HTR-8/SVneo (cell line): ENCODE measurements at places on chromosomes 12 and 14.

DNA sequence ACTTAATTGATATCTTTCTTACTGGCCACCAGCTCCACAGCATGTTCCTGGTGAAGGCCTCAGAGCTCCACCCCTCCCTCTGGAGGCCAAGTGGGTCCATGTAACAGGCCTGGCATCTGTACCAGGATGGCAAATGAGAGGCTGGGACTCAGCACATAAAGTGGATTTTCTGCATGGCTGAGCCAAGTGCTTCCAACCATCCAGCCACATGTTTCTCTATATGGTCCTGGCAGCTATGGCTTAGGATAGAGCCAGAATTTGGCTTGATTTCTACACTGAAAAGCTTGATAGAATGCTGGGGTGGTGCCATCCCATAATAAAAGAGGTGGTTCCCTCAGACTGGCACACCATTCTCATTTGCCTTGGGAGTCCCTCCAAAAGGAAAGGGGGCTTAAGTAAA, 94.1 kb downstream of the PAX9 start:
- no peak for DNase-seq

GRCh38 chr14:65476273-65476941, 63.9 kb downstream of the FUT8 start:
- no peak for DNase-seq

- no peak for DNase-seq
Measured at GRCh38 chr12:3185260-3185870, 108.2 kb downstream of the TSPAN9 start.

DNA sequence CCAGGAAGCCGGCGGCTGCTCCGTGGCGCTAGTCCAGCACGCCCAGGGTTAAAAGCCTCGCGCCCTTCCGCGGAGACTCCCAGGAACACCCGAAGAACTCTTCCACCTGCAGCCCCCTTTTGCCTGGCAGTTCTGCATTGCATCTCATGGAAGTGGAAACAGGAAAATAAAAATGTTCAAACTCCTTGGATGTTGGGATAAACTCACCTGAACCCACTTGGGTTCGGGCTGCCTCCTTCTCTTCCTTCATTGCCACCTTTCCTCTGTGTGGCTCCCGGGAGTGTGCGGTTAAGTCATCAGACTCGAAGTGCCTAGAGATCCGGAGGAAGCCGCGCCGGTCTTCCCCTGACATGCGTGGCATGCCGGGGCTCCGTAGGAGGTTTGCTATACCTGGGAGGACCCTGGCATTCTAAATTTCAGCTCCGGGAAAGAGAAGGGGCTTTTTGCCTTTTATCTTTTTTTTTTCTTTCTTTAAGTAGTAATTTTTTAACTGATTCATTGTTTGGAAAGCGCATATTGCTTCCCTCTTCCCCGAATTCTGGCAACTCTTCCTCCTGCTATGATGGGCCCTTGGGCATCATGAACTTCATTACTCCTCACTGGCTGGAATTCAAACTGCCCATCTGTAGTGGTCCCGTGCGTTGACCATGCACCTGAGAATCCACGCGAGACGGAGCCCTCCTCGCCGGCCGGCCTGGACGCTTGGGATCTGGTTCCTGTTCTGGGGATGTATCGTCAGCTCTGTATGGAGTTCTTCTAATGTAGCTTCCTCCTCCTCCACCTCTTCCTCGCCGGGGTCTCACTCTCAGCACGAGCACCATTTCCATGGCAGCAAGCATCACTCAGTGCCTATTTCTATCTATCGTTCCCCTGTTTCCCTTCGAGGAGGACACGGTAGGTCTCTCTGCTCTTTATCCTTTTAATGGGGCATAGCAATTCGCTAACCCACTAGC, 931.4 kb downstream of the DIO2 start:
- DNase-seq: peak; percentile 10

DNA sequence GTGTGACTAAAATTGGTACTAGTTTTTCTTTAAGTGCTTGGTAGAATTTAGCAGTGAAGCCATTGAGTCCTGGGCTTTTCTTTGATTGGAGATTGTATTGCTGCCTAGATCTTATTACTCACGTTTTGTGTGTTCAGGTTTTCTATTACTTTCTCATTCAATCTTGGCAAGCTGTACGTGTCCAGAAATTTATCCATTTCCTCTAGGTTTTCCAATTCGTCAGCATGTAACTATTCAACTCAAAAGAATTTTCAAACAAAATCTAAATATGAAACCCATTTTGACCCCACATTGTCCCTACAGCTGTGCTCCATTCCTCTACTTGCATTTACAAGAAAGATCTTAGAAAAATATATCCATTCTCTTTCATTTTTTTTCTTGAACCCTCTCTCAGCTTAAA, 1613.4 kb upstream of the SEL1L start:
- DNase-seq: no peak

- peak; percentile 18 for DNase-seq
Measured at GRCh38 chr12:60205500-60205899, 609.7 kb downstream of the SLC16A7 start.

DNA sequence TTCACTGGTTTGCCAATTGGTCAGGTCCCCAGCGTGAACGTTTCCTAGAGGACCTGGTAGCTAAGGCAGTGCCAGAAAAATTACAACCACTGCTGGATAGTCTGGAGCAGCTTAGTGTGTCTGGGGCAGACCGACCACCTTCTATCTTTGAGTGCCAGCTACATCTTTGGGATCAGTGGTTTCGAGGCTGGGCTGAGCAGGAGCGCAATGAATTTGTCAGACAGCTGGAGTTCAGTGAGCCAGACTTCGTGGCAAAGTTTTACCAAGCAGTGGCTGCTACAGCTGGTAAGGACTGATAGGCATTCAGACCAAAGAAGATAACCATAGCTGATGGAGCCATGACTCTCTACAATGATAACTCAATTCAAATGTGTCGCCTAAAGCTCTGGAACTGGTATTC, 2.5 kb downstream of the C14orf119 start:
- DNase-seq: no peak

DNA sequence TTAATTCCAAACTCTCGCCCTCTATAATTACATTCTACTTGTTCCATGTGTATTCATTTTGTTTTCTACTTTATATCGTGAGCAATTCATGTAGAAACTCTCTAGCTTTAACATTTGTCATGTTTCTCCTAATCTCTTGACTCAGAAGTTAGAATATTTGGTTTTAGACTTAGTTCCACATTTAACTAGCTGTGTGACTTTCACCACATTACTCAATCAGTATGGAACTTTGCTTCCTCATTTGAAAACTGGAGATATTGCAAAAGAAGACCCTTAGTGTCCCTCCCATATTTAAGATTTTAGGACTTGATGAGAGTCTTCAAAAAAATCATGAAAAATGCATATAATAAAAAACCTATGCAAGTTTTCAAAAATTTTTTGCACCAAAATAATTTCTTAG, 447.5 kb downstream of the GXYLT1 start:
- DNase-seq: no peak

DNA sequence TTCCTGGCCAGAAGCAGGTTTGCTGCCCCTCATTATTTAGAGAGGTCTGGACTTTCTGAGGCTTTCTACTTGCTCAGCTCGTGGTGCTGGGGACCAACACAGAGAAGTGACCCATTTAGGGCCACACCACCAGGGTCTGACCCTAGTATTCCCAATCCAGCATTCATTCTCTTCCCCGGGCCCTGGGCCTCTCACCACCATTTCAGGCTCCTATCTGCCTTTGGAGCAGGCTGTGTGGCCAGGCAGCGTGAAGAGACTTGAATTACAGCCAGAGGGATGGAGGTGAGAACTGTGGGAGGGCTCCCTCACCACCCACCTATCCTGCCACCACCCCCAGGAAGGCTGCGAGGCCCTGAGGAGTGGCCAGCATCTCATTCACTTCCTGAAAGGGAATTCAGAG, 24.6 kb downstream of the FAM222A start:
- DNase-seq: no peak

DNA sequence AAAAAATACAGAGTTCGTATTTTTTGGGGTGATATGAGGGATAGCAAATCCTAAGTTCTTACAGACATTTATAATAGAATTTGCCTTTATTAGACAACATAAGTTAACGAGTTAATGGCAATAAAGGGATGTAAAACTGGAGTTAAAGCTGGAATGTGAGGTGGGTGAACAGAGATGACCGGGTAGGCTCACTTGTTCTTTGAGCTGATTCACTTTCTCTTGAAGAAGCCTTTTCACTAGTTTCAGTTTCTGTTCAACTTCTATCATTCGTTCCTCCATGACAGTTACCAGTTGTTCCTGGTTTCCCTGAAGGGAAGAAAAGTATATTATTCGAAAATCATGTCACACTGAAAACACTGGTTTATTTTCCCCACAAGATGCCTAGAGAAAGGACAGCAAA, 57.7 kb upstream of the SAV1 start:
- DNase-seq: no peak

GRCh38 chr12:9673404-9674225, 4.1 kb downstream of the CLEC2D start:
- DNase-seq: peak; percentile 59

DNA sequence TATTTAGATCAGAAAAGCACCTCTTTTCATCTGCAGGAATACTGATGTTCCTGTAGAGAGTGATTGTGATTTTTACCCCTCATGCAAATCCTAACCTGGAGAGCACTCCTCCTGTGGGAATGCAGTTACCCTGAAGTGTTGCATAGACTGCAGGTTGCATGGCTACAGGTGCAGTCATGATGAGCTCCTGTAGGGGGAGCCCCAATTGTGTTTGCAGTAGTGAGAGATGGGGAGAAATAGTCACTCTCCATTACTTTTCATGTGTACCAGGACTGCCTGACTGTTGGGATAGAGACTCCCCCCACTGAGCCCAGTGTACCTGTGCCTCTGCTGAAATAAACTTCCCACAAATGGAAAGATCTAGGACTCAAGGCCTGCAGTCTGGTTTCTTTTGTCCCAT, 1086.5 kb downstream of the SLC6A15 start:
- no peak for DNase-seq

DNA sequence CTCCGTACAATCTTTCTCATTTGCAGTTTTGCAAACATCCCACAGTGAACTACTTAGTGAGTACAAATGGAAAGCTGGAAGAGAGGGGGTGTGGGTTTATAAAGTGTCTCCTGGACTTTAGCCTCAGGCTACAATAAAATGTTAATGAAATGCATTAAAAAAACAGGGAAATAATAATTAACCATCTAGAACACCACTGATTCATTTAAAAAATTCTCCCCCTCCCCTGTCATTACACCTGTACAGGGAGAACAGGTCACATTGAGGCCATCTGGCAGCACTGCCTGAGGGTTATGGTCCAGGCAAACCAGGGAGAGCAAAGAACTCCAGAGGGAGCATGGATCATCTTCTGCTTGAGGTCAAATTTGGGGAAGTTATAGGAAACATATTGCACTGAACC, 96.3 kb downstream of the TSPAN8 start:
- DNase-seq: no peak

GRCh38 chr12:91009319-91009950, 4.7 kb upstream of the EPYC start:
- DNase-seq: no peak

GRCh38 chr14:100815478-100816285, 10.2 kb upstream of the MEG3 start:
- DNase-seq: no peak

GRCh38 chr14:51507511-51507905, 144.2 kb upstream of the FRMD6 start:
- DNase-seq: no peak

DNA sequence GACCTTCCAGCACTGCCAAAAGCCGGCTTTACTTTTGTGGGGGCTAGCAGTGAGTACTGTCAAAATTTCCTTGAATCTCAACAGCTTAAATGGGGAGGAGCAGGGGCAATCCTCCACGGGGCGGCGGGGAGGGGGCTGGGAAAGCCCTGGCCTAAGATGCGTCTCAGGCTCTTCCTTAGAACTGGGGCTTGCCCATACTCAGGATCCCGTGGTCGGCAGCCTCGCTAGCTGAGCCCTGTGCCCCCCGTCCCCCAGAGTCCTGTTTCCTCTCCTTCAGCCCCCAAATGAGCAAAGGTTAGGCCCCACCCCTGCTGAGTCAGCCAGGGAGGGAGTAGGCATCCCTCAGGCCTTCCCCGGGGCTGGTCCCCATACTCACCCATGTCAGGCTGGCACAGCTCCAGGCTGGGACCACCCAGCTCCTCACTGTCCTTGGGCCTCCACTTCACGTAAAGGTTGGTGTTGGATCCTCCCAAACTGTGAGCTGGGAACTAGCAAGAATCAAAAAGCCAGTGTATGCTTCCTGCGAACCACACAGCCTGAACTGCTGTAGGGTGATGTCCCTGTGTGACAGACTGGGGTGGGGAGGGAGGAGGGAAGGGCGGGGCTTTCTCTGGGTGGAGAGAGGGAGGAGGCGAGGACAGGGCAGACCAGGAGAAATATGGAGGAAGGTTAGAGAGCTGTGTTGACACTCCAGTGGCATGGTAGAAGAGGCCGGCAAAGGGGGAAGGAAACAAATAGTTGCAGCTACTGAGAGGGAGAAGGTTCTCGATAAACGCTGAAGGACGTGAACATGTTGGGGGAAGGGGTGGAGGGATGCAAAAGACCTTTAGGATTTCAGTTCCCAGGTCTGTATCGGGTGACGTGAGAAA, 5.9 kb upstream of the BAZ2A start:
- DNase-seq: peak; percentile 90

DNA sequence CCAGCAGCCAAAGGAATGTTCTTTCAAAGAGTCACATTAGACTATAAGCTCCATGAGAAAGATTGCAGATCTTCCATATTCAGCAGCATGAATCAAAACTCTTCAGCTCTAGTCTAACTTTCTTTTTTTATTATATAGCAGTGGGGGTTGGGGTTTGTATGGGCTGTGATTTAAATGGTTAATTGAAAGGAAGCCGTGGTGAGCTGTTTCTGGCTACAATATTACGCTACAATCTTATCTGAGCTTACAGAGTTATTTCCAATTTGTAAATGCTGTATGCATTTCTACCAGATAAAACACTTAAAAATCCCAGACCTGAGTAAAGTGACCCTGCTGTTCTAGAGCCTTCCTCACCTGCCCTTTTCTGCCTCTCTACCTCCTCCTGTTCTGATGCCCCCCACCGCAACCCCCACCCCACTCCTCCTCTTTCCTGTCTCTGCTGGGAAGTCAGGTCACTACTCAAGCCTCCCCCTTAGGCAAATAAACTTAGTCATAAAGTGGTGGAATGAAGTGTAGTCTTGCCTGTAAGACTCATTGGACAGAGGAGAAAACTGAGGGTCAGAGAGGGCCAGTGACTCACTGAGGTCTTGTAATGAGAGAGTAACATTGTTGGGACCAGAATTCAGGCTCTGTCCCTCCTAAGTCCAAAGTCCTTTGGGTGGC, 1089.5 kb downstream of the BCL11B start:
- DNase-seq: no peak

DNA sequence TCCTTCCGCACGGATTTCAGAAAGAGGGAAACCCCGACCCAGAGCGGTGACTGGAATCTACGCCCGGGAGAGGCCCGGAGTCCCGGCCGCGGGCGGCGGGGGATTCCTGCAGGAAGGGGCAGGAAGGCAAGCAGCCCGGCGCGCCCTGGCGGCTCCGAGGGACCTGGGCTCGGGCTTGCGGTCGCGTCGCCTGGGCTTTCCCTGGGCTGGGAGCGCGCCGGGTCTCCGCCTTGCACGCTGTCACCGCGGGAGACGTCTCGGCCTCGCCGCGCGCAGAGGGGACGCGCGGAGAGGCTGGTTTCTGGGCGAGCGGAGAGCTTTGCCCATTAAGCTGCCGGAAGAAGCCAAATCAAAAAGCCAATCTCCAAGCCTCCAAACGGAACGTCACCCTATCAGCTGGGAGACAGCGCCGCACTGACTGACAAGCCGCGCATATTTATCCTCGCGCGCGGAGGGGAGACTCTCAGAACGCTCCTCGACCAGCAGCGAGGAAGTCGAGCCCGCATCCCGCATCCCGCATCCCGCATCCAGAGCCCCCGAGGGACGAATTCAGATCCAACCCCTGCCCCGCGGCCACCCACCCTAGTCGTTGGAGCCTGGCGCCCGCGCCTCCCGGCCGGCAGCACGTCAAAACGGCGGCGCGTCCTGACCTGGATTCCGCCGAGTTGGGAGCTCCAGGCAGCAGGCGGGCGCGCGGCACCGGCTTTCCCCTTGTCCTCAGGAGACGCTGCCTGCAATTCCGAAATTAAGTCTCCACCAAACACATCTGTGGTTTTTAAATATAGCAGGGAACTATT, at the start of gene SLC8A3:
Gene SLC8A3, minus strand, starts transcription at position 293 of the 797 bp plus-strand sequence. CDS start 20,529 bp downstream, outside the sequence.
- DNase-seq: peak; percentile 62
